ENCODE measurements at places on chromosomes 2 and 18.

- DNase-seq: no peak
Measured at GRCh38 chr2:206201075-206201848, 41.6 kb downstream of the EEF1B2 start.

GRCh38 chr2:174012347-174013314 is 47.5 kb upstream of the SP3 start:
- DNase-seq: peak; percentile 13

DNA sequence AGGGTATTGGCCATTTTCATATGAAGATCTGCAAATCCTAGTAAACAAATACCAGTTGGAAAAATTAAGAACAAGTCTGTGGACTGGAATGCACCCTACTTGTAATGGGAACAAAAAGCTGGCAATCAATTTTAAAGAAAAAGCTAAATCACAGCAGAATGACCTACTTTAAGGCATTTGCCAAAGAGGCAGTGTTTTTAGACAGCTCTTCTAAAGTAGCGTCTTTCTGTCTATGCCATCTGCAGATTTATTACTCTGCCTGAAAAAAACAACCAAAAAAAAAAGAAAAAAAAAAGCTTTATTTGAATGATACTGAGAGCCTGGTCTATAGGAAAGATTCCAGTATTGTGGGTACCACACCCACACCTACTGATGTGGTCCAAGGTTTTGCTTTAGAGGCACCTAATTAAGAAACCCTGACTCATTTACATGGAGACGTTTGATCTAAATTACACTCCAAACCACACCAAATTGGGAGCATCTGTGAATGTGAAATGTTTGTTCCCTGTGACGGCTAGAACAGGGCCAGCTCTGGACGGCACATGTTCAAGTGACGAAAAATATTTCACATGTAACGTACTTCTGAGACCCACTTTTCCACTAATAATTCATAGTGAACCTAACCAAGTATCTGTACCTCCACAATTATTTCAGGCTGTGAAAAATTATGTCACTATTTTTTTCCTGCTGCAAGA is 597.1 kb downstream of the ARHGAP15 start:
- DNase-seq: no peak

GRCh38 chr2:191894681-191895147 is 47.8 kb upstream of the CAVIN2 start:
- DNase-seq: no peak

DNA sequence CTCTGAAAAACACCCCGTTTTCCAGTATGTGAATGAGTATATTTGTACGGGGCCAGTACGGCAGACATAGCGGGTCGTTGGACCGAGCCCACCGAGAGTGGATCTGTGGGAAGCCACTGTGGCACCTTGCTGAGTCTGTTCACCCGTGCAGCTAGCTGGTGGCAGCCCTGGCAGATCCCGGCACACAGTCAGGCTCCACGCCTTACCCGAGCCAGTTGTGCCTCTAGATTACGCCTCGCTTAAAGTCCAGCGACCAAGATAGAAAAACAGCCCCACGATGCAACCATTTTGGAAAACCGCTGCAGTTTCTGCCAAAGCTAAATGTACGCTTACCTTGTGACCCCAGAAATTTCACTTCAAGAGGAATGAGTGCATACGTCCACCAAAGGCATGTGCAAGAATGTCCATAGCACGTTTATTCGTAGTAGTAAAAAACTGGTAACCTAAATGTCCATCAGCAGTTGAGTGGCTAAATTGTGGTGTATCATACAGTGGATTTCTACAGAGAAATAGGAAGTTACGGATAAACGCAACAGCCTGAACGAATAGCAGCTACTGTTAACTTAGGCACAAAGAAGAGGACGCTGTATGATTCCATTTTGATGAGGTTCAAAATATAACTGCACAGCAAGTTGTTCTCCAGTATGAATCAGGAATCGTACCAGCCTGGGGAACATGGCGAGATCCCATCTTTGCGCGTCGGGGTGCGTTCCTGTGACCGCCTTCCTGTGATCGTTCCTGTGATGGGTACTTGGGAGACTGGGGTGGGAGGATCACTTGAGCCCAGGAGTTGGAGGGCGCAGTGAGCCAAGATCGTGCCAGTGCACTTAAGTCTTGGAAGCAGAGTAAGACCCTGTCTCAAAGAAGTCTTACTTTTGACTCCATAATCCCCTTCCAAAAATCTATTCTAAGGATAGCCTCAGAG is 688 bp upstream of the WDR33 start:
- DNase-seq: no peak

DNA sequence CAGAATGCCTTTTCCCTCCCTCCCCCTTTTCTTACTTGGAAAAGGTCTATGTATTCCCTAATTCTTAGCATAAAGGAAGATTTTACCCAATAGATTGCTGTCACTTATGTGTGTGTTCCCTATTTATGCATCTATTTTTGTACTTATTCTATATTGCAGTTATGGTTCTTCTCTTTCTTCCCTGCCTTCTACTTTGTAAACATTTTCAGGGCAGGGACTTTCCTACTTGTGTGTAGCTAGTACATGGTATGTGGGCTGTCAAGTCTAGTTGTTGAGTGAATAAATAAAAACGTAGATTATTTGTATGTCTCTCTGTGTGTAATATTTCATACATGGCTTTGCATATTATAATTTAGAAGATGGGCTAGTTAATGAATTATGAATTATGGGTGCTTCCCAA is 45.3 kb downstream of the PSMD14 start:
- DNase-seq: no peak

DNA sequence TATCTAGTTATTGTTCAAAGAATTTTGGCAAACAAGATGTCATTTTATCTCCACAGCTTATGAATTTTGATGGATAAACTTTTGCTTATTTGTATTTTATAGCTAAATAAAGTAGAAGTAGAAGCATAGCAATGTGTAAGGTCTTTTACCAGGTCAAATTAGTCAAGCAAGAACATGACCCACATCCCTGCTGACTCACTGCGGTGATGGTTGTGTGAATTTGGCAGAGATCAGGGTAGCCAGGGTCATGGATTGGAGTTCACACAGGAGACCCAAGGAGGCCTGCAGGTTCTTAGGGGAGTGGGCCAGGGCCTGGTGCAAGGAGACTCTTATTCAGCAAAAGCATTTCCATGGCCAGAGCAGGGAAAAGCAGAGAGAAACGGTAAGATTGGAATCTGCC is 18.7 kb downstream of the SP140 start:
- no peak for DNase-seq

- no peak for DNase-seq
Measured at GRCh38 chr2:135664623-135665068, 77.0 kb upstream of the UBXN4 start.

DNA sequence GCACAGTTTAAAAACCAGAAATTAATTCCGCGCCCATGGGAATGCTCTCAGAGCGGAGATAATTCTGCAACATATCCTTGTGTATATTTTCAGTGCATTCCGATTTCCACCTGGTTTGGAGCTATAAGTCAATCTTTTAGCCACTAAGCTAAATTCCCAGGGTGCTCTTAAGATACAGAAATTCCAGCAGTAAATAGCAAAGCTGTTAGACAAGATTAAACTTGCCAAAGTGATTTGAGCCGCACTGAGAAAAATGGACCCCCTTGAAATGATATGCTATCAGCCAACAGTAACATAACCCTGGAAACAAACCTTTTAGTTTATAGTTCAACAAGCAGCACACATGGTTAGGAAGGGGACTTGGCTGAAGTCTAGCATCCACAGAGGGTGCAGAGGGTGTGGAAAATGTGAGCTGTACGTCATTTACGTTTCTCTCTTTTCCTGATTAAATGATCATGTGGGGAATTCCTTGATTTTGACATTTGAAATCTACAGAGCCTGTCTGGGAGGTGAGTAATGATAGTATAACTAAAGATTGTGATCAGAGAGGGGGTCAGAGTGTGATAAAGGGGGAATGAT is 99.8 kb upstream of the COPS8 start:
- no peak for DNase-seq

- no peak for DNase-seq
Measured at GRCh38 chr2:20478961-20479360, 32.1 kb downstream of the RHOB start.

- no peak for DNase-seq
Measured at GRCh38 chr2:178277741-178278197, 83.5 kb downstream of the OSBPL6 start.

DNA sequence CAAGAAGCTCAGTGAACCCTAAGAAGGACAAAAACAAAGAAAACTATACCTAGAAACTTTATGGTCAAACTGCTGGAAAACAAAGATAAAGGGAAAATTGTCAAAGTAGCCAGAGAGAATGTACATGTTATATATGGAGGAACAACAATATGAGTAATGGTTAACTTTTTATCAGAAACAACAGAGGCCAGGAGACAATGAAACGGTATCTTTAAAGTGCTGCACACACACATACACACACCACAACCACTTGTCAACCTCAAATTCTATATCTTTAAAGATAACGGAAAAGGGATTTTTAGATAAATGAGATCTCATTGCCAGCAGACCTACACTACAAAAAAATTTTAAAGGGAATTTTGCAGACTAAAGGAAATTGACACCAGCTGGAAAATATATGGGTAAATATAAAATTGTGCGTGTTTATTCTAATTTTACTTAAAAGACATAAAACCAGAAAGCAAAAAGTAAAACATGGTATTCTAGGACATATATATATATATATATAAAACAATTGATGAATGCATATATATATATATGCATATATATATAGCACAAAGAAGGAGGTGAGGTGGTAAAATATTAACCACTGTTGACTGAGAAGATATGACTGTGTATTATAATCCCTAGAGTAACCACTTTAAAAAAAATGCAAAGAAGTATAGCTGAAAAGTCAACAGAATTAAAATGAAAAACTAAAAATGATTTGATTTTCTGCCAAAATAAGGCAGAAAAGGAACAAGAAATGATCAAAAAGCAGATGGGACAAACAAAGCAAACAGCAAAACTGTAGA is 172.0 kb downstream of the SRBD1 start:
- no peak for DNase-seq

DNA sequence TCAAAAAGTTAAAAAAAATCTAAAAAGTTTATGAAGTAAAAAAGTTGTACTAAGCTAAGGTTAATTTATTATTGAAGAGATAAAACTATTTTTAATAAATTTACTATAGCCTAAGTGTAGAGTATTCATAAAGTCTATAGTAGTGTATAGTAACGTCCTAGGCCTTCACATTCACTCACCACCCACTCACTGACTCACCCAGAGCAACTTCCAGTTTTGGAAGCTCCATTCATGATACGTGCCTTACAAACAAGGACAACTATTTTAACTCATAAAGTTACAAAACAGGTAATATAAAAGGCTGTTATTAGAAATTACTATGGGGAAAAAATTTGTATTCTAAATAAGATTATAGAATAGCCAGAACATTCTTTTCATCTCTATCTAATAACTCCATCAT is 158.9 kb upstream of the FN1 start:
- no peak for DNase-seq

GRCh38 chr2:176769499-176770370 is 442.9 kb upstream of the HNRNPA3 start:
- DNase-seq: no peak

DNA sequence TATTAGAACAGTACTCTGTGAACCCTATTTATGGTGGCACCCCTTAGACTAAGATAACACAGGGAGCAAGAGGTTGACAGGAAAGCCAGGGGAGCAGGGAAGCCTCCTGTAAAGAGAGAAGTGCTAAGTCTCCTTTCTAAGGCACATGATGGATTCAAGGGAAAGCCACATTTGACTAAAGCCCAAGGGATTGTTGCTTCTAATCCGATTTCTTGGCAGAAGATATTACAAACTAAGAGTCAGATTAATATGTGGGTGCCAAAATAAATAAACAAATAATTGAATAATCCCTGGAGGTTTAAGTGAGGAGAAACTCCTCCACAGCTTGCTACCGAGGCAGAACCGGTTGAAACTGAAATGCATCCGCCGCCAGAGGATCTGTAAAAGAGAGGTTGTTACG is 333.2 kb downstream of the SOX11 start:
- DNase-seq: no peak

- DNase-seq: peak; percentile 1
Measured at GRCh38 chr18:44507729-44508325, 172.9 kb upstream of the SETBP1 start.

DNA sequence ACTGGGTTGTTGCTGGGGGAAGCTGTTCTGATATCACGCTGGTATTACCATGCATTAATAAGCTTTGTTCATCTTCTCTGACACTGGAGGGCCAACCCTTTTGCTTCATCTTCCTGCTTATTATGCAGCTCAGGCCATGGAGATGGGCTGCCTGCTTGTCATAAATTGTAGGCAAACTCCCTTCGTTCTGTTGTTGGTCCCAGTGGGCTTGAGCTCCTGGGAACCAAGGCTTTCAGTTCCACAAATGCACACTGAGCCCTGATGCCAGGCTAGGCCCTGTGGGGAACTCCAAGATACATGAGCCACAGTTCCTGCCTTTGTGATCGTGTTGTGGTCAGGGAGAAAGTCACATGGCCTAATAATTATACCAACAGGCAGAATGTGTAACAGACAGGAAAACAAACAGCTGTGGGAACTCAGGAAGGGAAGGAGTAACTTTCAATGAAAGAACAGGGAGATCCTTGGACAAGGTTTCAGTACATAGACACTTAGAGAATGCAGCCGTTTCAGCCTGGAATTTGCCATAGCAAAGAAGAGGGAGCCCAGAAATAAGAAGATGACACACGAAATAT is 49.0 kb upstream of the BCL2L11 start:
- DNase-seq: no peak

DNA sequence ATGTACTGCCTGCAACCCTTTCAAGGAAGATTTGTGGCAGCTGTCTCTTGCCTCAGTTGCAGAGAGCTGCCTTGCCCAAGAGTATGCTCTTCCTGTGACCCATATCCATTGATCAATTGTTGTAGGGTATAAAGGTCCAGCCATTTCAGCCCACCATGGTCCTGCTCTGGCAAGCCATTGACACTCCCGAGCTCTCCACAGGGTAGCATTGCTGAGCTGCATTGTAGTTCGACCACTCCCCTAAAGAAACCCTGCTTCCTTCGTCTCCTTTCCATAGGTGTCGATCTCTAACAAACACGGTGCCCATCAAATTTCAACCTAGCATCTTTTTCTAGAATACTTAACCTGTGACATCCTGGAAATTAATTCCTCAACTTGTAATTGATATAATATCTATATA is 104.9 kb upstream of the NDUFV2 start:
- DNase-seq: no peak

- DNase-seq: no peak
Measured at GRCh38 chr2:55891671-55892094, 31.9 kb downstream of the EFEMP1 start.

- DNase-seq: no peak
Measured at GRCh38 chr2:172430678-172431077, 3.3 kb downstream of the ITGA6 start.

GRCh38 chr2:68134120-68134519 is 23.6 kb upstream of the PNO1 start:
- no peak for DNase-seq

DNA sequence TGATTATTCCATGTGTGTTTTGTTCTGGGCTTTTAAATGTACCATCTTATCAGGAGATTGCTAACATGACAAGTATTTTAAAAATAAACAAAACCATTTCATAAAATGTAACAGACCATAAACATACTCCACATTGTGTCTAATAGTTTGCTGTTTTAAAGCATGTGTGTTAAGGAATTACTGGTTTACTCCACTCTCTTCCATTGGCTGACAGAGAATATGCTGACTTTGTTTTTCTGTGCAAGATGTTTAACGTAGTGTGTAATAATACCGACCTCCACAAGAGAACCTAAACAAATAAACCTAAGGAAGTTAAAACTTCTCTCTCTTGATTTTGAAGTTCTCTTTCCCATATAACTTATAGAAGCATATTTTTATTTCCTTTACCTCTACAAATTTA is 17.0 kb upstream of the TMEM18 start:
- DNase-seq: no peak

GRCh38 chr2:120579916-120580685 is 155.6 kb upstream of the GLI2 start:
- no peak for DNase-seq
